Sciatic nerve (tissue), 2 donors: ENCODE measurements at places on chromosomes 4 and X.

DNA sequence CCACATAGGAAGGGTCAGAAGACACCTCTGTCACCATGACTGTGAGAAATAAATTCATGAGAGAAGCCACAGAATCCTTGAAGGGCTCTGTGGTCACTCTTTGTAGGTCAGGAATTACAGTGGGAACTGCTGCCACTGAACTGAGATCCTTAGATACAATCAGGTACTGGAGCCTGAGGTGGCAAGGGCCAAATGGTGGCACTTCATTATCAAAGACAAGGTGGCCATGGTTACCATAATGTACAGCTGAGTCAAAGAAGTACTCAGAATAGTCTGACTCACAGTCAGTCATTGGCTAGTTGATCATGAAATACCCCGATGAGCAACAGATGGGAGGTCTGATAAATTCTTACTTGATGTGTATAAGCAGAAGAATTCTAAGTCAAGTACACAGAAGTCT is 131.9 kb downstream of the RTL3 start:
- no peak for DNase-seq

DNA sequence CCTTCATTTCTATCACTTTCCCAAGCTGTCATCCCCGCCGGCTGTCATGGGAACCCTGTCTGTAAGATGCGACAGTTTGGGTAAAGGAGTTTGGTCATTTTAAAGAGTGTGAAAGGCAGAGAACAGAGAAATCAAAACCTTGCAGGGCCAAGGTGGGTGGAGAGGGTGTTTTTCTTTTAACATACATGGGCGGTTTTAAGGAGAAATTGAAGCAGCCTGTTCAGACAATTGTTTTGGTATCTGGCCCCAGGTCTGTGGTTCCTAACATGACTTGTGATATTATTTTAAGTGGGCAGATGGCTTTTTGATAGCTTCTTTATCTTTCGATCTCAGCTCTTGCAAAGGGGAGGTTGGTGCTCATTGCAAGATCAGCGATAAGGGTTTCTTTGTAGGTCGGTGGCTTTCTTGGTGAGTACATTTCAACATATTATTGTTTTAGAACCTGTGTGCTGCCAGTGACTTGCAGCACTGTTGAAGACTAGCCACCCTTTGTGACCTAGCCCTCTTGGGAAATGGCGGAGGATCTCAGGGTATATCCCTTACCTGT is 3.7 kb downstream of the PPP1R3F start:
- DNase-seq: no peak

- DNase-seq: no peak
Measured at GRCh38 chr4:74370912-74371311, 6.0 kb downstream of the EREG start.

DNA sequence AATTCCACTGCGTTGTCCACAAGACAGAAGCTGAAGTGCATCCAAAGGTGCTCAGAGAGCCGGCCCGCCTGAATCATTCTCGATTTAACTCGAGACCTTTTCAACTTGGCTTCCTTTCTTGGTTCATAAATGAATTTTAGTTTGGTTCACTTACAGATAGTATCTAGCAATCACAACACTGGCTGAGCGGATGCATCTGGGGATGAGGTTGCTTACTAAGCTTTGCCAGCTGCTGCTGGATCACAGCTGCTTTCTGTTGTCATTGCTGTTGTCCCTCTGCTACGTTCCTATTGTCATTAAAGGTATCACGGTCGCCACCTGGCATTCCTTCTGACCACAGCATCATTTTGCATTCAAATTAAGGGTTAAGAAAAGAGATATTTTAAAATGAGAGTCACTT is 115.5 kb downstream of the NFKB1 start:
- DNase-seq: no peak

DNA sequence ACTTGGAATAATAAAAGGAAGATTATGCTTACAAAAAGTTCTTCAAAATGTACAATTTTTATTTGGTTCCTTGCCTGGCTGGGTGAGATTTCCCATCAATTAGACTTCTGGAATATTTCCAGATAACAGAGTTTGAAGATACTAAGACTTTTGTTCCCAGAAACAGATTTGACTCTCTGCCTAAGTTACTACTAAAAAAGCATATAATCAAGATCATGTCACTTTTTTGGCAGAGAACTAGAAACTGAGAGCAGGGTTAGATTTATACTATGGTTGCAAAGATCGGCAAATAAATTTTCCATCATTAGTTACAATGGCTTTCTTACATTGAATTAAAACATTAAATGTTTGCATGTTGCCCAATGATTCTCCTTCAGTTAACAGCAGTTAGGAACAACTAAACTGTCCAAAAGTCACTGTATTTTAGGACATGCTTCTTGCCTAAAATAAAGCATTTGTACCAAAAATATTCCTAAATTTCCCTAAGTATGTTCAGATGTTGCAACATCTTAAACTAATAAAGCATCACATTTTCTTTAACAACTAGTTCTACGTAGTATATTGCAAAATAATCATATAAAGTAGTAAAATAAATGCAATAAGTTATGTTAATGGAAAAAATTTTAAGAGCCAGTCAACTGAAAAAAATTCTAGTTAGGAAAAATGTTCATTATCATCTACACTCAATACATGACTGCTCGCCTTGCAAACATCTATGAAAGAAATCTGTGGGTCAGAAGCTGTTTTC is 73.0 kb downstream of the SEC24D start:
- no peak for DNase-seq

- no peak for DNase-seq
Measured at GRCh38 chrX:150364347-150365050, 1.4 kb downstream of the MAMLD1 start.

GRCh38 chr4:112492321-112492720 is 23.7 kb downstream of the NEUROG2 start:
- DNase-seq: no peak

- DNase-seq: no peak
Measured at GRCh38 chr4:23860919-23861318, 28.9 kb downstream of the PPARGC1A start.

DNA sequence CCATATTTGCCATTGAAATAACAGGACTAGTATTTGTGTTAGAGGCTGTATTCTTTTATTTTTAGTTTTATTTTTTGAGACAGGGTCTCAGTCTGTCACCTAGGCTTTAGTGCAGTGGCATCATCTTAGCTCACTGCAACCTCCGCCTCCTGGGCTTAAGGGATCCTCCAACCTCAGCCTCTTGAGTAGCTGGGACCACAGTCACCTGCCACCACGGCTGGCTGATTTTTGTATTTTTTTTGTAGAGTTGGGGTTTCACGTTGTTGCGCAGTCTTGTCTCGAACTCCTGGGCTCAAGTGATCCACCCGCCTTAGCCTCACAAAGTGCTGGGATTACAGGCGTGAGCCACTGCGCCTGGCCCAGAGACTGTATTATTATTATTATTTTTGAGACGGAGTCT is 15.3 kb downstream of the TMEM131L start:
- no peak for DNase-seq

- DNase-seq: no peak
Measured at GRCh38 chr4:7893539-7893938, 46.1 kb downstream of the AFAP1 start.

DNA sequence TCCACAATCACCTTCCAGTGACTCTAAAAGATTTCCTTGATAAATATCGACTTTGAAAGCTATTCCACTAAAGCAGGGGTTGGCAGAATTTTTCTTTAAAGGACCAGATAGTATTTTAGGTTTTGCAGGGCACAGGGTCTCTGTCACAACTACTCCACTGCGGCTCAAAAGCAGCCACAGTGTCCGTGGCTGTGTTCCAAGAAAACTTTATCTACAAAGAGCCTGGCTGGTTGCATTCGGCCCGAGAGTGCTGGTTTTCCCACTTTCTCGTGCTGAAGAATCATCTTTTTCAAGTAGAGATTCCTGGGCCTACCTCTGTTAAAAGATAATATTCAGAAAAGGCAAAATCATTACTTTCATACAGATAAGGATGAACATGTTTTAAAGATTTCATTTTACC is 55.6 kb downstream of the TSPAN7 start:
- DNase-seq: no peak

DNA sequence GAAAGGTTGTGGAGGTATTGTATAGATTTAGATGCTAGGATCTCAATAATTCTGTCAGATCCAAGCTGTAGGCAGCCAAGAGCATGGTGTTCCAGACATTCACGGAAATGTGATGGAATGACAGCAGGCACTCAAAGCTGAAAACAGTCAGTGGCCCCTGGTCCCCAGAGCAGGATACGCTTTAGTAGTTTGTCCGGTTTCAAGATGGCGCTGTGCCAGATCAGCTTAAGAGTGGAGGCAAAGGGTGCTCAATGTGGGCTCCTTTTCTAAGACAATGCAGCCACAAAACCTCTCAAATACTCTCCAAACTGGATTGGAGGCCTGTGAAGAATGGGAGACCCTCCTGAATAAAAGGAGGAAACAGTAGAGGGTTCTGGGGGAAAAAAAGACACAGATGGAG is 291.2 kb upstream of the HS3ST1 start:
- no peak for DNase-seq

GRCh38 chr4:15691346-15692135 is 9.9 kb downstream of the FAM200B start:
- no peak for DNase-seq

DNA sequence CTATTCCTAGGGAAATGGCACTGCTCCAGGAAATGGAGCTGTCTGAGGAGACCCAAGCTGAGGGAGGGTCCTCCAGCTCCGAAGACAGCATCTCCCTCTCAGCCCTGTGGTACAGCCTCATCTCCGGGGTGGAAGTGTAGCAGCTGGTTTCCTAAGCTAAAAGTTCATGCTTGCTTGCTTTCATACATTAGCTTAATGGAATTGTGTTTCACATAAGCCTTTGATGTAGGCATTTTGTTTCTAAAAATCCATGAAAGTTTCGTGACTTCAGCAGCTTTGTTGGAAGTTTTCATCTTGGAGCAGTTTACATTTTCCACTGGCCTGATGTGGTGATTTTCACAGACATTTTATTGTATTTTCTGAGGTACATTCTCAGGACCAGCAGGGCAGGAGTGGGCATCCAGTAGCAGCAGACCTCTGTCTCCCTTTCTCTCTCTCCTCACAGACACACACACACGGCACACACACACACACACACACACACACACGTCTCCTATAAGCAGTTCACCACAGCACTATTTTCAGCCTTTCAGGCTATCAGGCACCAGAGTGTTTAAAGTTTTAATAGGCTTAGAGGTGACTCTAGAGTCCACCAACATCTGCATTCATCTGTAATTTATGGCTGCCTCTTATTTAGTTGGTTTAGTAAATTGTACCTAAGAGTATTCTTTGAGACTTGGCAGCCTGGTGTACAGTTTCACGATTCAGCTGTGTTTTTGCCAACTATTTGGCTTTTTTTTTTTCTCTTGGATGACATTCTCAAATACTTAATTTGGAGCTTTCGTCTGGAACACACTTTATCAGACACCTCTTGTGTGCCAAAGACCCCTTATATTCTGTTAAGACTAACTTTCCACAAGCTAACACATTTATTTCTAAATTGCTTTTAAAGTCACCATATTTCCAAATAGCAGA is 225.8 kb upstream of the SFRP2 start:
- no peak for DNase-seq

DNA sequence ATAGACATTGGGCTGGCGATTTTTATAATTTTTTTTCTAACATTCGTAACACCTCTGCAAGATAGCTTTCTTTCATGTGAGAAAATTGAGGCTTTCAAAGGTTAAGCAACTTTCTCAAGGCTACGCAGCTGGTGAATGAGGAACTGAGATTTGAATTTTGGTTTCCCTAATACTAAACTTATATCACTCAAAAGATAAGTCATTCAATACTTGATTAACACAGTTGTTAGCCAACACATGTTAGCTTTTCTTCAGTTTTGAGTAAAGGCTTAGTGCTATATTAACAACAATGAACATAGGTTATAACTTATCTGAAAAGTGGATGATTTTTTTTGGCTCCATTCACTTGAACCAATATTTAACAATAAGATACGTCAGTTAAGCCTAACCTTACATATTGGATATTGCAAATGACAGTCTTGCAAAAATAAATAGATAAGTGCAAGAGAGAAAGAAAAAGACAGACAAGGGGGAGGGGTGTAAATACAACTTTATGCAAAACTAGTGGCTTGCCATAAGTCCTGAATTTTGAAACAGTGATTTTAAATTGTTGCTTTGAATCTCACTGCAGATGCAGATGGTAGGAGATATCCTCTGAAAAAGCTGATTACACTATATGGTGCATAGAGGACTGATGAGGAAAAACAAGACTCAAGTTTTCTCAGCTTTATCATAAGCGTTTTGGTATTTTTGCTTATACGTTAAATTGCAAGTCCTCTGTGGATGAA is 11.1 kb upstream of the GPM6A start:
- DNase-seq: no peak

- DNase-seq: no peak
Measured at GRCh38 chr4:40731792-40732245, 17.9 kb upstream of the NSUN7 start.

DNA sequence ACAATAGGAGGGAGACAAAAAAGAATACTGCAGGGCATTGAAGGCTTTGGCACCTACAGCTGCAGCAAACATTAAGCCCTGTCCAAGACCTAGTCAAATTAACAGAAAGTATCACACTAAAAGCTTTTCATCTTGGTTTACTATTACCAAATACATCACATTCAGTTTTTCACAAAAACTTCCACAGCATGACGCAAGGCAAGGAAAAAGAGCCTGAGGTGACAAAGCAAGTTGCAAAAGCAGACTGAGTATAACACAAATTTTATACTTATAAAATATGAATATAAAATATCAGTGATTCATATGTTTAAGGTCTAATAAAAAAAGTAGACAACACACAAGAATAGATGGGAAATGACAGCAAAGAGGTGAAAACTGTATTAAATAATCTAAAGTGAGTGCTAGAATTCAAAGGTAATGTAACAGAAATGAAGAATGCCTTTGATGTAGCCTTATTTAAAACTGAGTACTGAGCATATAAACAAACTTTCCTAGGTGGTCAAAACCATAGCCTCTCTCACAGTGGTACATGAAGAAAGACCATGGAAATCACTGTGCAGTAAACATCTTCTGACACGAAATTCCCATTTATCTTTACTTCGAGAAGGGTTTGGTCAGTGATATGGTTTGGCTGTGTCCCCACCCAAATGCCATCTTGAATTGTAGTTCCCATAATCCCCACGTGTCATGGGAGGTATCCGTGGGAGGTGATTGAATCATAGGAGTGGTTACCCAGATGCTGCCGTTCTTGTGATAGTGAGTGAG is 27.7 kb upstream of the MAGEA11 start:
- DNase-seq: no peak

DNA sequence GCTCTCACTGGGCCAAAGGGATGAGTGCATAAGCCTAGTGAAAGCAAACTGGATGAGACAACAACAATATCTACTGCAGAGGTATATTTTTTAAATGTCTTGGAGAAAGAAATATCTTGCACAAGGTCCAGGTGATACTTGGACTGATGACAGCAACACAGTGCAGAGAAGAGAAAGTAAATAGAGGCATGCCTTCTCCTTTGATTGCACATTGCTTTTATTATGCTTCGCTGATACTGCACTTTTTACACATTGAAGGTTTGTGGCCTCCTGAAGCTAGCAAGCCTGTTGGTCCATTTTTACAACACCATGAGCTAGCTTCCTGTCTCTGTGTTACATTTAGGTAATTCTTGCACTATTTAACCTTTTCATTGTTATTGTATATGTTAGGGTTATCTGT is 189.0 kb upstream of the NDST3 start:
- DNase-seq: no peak
